ENCODE measurements at places on chromosomes 1 and 21. TPM values are rescaled to one million over a fixed set of nuclear protein-coding genes. Genes with fewer than 3 reads are reported as not detected.

- no peak for DNase-seq
Observed at GRCh38 chr1:222697826-222698225, 14.5 kb downstream of the AIDA start.

Gene HES2
- total RNA-seq: 0.13 TPM

DNA sequence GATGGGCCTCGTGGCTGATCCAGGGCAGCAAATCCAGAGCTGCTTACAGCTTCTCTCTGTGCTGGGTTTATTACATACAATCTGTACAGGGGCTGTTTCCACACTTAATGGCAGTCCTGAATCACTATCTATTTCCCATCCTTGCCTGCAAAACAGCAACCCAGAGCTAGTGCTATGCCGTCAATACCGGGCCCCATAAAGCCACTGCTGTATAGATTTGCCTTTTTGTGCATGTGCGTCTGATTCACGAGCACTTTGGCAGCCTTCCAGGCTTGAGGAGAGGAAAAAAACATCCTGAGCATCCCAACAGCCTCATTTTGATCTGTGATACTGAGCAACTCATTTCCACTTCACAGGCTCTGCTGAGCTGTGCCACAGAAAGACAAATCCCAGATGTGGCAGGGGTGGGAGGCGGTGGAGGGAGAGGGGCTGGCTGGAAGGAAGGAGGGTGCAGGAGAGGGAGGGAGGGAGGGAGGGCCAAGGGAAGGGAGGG lies 65.2 kb upstream of the TARBP1 start:
- DNase-seq: no peak

Gene RPL22
- 109 TPM for total RNA-seq

Gene CDKN2C
- 2.2 TPM for total RNA-seq

GRCh38 chr21:45322231-45322959 lies 34.7 kb upstream of the POFUT2 start:
- no peak for DNase-seq

DNA sequence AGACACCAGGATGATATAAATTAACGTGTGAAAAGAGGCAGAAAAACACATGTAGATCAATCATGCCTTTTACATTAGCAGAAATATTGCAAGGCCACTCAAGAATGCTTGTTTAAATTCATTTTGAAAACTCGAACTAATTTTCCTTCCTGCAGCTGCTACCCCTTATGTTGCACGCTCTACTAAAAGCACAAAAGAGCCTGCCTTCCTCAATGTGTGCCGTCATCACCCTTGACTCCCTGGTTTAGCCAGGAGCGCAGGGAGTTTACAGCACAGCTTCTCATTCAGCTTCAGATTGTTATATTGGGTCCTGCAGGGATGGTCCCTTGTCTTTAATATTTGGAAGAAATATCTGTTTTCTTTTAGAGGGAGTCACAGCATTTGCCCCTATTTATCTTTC lies 10.1 kb upstream of the ST6GALNAC5 start:
- DNase-seq: no peak

Gene ZFYVE9
- 11.1 TPM for total RNA-seq

- no peak for DNase-seq
Observed at GRCh38 chr1:44212355-44213221, 683 bp upstream of the DMAP1 start.

Gene AKNAD1
- total RNA-seq: not detected

DNA sequence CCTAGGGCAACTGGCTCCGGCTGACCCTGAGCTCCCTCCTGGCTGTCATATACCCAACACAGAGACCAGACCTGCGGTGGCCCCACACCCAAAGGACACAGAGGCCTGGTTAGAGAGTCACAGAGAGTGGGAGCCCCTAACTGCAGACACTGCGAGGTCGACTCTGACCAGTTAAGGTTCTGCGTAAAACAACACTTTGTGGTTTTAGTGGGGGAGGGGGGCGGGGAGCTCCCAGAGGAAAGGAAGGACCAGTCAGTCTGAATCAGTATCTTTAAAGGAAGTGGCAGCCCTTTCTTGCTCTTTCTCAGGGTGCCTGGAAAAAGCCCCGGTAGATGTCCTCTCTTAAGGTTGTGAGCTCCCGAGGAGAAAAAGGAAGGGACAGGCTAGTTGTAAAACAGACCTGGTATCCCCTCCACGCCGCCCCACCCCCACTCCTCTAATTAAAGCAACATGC lies 2.4 kb downstream of the SSBP3 start:
- no peak for DNase-seq

Gene EPHA10
- 0.03 TPM for total RNA-seq

DNA sequence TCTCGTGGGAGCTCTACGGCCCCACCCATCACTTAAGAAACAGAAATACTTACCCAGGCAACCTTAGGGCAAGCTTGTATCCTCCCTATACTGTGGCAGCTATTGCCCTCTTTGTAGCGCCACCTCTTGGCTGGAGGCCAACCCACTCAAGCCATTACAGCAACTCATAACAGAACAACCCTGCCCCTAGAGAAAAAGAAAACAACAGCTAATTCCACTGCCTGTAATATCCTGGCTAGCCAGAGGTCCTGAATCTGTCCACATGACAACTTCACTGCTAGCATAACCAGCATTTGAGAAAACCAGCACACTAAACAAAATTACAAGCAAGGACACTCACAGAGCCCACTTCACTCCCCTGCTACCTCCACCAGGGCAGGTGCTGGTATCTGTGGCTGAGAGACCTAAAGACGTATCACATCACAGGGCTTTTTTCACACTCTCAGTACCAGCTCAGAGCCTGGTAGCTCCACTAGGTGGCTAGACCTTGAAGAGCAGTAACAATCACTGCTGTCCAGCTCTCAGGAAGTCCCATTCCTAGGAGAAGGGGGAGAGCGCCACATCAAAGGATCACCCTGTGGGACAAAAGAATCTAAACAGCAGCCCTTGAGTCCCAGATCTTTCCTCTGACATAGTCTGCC lies 14.5 kb upstream of the MX1 start:
- DNase-seq: no peak

GRCh38 chr1:116560704-116561490 lies 9.9 kb downstream of the CD58 start:
- DNase-seq: no peak

GRCh38 chr1:79955966-79956365 lies 949.4 kb upstream of the ADGRL4 start:
- no peak for DNase-seq

DNA sequence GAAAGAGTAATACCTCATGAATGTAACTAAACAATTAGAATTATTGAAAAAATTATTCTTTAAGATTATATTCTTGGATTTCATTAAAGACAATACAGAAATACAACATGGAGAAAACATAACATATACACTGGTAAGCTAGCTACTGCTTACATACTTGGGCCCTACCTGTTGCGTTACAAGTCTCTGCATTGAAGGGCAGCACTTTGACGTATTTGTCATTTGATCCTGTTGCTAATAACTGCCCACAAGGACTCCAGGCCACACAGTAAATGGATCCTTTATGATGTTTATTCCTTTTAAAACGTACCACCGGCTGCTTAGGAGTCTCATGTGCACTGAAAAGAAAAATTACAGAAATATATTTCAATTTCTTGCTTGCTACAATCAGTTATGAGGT lies 19.8 kb upstream of the CLCC1 start:
- no peak for DNase-seq

All from left lobe of liver (tissue), 2 donors.